ENCODE measurements at places on chromosomes 5 and 9.

- DNase-seq: no peak
Measured at GRCh38 chr5:148179234-148179824, 11.0 kb downstream of the SPINK14 start.

DNA sequence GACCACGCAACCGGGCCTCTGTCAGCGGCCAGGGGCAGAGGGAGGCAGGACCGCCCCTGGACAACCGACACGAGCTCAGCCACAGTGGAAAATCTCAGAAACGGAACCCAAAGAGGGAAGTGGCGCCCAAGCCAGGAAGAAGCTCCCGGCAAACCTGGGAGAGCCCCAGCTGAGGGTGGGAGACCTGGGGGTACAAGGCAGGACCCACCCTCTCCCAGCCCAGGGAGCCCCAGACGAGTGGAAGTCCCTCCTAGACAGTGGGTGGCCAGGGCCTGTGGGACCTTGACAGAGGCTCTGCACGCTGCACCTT lies 3.0 kb downstream of the SLC12A7 start:
- no peak for DNase-seq

GRCh38 chr5:160105686-160106360 lies 13.4 kb downstream of the PWWP2A start:
- no peak for DNase-seq

- DNase-seq: no peak
Measured at GRCh38 chr9:119818726-119819435, 449.6 kb upstream of the BRINP1 start.

DNA sequence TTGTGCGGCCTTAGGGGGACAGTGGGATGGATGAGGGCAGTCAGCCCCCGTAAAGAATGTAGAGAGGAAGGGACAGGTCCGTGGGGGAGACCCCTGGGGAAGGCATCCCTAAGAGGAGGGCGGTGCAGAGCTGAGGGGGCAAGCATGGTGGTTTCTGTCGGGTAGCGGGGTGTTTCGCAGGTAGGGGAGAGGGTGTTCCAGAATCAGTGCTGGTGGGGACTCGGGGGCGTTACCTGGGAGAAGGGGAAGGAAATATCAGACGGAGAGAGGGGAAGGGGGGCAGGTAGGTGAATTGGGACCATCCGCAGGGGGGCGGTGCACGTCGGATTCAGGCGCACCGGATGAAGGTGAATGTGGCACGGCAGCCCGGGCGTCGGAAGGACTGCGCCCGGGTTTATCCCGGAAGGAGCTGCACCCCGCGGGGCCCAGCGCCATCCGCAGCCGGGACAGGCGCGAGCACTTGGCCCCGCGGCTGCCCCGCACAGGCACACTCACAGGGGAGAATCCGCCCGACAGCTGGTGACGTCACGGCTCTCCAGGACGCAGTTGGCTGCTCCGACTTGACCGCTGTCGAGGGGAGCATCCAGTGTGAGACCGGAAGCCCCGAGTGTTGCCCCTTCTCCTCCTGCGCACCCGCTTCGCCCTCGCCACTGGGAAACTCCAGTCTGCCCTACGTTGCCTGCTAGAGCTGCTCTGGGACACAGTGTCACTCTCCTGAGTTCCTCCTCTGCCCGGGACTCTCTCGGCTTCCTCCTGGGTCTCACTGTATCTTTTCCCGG lies 1.3 kb downstream of the CD72 start:
- DNase-seq: no peak

DNA sequence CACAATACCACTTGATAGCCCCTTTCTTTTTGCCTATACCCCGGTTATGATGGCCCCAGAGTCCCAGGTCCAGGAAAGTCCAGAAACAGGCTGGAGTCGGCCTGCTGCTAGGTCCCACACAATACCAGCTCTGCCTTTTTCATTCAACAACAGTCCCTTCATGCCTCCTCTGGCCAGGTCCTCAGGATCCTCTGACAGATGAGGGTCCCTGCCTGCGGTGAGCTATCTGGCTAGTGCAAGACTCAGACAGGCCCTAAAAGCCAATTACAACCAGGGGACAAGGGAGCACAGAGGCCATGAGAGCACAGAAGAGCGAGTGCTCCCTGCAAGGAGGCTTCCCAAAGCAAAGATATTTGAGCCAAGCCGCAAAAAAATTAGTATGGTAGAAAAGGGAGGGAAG lies 84.8 kb upstream of the ZBTB43 start:
- DNase-seq: no peak

DNA sequence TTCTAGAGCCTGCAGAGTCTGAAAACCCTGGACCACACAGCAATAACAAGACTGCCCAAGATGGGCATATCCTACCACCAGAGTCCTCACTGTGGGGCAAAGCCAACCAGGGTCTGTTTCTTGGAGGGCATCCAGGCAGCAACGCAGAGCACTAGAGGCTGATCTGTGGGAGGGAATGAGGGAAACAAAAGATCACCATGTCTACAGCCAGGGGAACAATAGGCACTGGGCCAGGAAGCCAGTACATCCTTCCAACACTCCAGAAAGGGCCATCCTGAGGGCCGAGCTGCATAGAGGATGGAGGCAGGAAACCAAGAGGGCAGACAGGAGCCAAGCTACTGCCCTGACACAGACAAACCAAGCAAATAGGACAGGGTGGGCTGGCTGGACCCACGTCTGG lies 416.1 kb upstream of the IRX4 start:
- DNase-seq: no peak

GRCh38 chr9:6152788-6153187 lies 62.8 kb upstream of the IL33 start:
- DNase-seq: no peak

DNA sequence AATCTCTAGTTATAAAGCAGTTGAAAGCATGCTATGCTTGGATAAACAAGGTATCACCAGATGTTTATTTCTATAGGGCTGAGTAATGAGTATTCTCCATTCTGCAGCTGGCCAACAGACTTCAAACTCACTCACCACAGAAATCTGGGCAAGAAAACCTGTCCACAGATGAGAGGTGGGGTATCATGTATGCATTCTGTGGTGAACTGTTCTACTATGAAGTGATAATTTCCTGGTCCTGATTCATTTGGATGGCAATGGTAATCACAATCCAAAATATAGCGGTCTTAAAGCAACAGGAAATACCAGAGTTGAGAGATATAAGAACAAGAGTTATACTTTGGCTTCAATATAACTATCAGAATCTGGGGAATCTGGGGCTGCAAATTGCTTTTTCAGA lies 65.9 kb upstream of the EFNA5 start:
- peak; percentile 9 for DNase-seq

- no peak for DNase-seq
Measured at GRCh38 chr9:17236147-17236546, 101.3 kb downstream of the CNTLN start.

- DNase-seq: no peak
Measured at GRCh38 chr5:98604721-98605425, 168.6 kb upstream of the RGMB start.

DNA sequence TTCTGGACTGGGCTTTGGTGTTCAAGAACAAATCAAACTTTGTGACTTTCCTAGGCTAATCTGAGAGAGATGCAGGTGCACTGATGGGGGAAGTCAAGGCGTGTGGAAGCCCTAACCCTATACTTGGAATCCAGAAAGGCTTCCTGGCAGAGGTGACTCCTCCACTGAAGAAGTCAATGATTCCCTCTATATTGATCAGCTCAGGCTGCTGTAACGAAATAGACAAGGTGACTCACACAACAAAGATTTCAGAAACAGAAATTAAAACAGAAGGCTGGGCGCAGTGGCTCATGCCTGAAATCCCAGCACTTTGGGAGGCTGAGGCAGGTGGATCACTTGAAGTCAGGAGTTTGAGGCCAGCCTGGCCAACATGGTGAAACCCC lies 69.6 kb upstream of the GGTA1 start:
- no peak for DNase-seq

- peak; percentile 47 for DNase-seq
Measured at GRCh38 chr5:106415541-106415940, 1255.2 kb downstream of the EFNA5 start.

DNA sequence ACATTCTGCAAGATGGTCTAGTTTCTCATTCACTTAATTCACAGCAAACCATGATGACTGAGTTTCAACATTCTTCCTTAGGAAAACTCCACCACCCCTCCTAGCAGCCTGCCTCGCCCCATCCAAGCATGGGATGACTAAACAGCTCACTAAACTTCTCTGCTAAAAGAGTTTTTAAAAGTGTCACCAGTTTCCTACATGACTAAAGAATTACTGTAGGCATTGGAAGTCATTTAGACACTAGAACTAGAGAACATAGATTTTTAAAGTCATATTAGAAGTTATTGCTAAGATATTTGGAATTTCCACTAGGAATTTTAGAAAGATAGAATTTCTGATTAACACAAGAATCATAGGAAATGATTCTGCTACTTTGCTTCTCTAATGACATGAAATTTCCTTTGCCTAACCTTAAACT lies 5.5 kb upstream of the ESM1 start:
- peak; percentile 71 for DNase-seq

- no peak for DNase-seq
Measured at GRCh38 chr5:37835380-37835973, 4.4 kb downstream of the GDNF start.

- no peak for DNase-seq
Measured at GRCh38 chr5:7410936-7411511, 15.1 kb downstream of the ADCY2 start.

DNA sequence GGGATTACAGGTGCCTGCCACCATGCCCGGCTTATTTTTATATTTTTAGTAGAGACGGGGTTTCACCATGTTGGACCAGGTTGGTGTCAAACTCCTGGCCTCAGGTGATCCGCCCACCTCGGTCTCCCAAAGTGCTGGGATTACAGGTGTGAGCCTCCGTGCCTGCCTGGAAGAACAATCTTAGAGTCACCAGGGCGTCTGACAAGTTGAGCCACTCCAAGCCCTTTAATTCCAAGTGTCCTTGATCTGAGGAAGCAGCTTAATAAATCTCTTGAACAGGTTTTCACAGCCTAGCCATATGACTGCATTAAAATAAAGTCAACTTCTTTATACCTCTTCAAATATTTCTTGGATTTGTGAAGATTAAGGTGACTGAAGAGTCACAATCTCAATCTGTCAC lies 31.5 kb downstream of the SLC44A1 start:
- no peak for DNase-seq

- DNase-seq: no peak
Measured at GRCh38 chr5:111348661-111349329, 124.6 kb downstream of the CAMK4 start.

GRCh38 chr5:150544611-150545219 lies 36.8 kb downstream of the NDST1 start:
- DNase-seq: no peak

- no peak for DNase-seq
Measured at GRCh38 chr5:16673241-16674201, 56.7 kb upstream of the RETREG1 start.

GRCh38 chr9:76338418-76338817 lies 55.8 kb downstream of the RFK start:
- no peak for DNase-seq

GRCh38 chr5:16922430-16922829 lies 13.7 kb downstream of the MYO10 start:
- DNase-seq: no peak

GRCh38 chr5:154593071-154593470 lies 115.0 kb upstream of the HAND1 start:
- no peak for DNase-seq

- DNase-seq: peak; percentile 7
Measured at GRCh38 chr9:34830068-34830467, 120.1 kb upstream of the CCL21 start.

DNA sequence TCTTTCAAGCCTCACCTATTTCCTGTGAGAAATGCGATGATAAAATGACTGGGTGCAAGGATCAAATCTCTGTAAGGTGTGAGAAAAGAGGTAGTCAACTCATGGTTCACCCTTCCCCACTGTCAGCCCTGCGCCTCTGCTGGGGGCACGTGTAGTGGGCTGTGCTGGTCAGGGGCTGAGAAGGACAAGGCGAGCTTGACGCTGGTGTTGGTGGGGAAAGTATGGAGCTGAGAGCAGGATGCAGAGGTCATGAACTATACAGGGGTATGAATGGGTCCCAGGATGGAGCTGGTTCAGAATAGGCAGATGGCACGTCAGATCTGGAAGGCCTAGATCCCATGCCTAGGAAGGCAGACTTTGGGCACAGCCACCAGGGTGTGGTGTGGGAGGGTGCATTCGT lies 20.6 kb downstream of the PITX1 start:
- no peak for DNase-seq

- DNase-seq: peak; percentile 3
Measured at GRCh38 chr5:42301349-42301748, 121.9 kb upstream of the GHR start.

- DNase-seq: no peak
Measured at GRCh38 chr5:15495026-15495425, 5.0 kb upstream of the FBXL7 start.

- no peak for DNase-seq
Measured at GRCh38 chr5:122312591-122313406, 762 bp downstream of the SNCAIP start.

- DNase-seq: no peak
Measured at GRCh38 chr9:136799079-136799853, 3.1 kb downstream of the CCDC183 start.

DNA sequence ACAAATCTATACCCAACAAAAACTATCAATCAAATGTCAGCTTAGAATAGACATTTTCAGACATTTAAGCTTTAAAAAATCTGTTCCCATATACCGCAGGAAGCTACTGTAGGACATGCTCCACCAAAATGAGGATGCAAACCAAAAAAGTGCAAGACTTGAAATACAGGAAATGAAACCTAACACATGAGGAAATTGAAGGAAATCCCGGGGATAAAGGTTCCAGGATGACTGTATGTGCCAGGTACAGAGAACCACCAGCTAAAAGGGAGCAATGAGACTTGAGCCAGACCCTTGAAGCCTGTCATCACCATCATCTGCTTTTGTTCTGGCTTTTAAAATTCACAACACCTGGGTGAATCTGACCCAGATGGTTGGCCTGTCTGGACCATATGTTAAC lies 21.4 kb downstream of the DIAPH1 start:
- DNase-seq: no peak

DNA sequence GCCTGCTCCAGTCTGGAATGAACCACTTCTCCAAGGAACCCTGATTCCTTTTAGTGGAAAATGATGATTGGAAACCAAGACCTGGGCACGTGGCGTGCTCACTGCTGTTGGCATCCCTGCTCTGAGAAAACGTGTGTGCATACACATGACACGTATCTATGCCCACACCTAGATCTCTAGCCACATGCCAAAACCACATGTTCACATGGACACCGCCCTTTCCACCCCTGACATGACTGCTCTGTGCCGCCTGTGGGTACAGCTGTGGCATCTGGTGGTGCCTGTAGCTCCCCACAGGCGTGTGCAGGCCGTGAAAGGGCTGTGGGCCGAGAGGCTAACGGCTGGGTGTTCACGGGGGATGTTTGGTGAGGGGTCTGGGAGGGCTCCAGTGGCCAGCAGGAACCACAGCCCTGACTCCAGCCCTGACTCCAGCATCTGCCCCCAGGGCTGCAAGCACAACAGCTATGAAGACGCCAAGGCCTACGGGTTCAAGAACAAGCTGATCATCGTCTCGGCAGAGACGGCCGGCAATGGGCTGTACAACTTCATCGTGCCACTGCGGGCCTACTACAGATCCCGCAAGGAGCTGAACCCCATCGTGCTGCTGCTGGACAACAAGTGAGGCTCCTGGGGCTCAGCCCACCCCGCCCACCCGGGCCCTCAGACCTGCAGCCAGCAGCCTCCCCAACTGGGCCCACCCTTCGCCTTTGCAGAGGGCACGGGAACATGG lies 75.1 kb downstream of the KCNT1 start:
- no peak for DNase-seq
